CMK (cell line): ENCODE measurements at places on chromosomes 3 and 15.

- DNase-seq: no peak
Observed at GRCh38 chr3:53496984-53497383, 2.6 kb downstream of the CACNA1D start.

DNA sequence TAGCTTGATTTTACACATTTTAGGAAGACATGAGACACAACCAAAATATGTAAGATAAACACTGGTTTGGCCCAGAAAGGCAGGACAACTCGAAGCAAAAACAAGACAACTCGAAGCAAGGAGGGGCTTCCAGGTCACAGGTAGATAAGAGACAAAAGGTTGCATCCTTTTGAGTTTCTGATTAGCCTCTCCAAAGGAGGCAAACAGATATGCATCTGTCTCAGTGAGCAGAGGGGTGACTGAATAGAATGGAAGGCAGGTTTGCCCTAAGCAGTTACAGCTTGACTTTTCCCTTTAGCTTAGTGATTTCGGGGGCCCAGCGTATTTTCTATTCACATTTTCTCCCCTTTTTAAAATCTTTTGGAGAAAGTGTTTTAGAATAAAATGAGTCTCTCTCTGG lies 74.7 kb downstream of the GLDN start:
- no peak for DNase-seq

- DNase-seq: no peak
Observed at GRCh38 chr3:109369510-109369909, 32.2 kb upstream of the DPPA4 start.

- DNase-seq: no peak
Observed at GRCh38 chr15:84752700-84753099, 4.3 kb downstream of the ZNF592 start.

DNA sequence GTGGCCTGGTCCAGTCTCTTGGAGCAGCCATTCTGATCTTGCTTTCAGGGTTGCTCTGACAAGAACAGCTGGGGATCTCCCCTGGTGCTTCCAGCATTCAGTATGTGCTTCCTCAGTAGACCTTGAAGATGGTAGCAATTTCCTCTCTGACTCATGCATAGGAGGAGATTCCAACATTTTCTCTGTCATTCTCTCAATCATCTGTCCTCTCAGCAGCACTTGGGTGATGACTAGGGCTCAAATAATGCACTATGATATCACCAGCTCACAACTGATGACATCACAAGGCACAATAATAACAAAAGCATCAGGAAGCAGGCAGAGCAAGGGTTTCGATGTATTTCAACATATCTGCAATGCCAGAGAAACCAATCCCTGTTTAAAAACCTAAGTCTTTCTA lies 52.7 kb downstream of the NFKBIZ start:
- no peak for DNase-seq

GRCh38 chr15:87099916-87100315 lies 1020.2 kb downstream of the AGBL1 start:
- DNase-seq: no peak

GRCh38 chr3:169907944-169908343 lies 3.4 kb upstream of the SAMD7 start:
- no peak for DNase-seq

GRCh38 chr3:23288286-23288685 lies 85.2 kb downstream of the UBE2E2 start:
- DNase-seq: no peak

- no peak for DNase-seq
Observed at GRCh38 chr3:126539558-126540250, 15.7 kb downstream of the CHST13 start.

DNA sequence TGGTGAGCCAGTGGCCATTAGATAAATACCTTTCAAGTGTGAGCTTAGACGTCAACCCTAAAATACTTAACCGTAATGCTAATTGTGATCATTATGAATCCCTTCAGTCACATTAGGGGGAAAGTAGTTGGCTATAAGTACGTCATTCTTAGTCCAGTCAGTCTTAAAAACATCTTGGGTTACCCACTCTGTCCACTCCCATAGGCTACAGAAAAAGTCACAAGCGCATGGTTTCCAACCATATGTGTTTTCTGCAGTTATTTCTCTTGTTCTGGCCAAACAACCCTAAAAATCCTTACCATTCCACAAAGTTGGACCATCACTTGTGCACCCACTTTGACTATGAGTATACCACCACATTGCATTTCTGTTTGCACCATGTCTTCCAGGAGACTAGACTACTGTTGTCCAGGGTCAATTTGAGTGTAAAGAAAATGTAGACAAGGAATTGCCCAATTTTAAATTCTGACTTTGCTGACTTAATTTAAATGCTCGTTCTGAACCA lies 3.3 kb downstream of the RPL15 start:
- DNase-seq: no peak

DNA sequence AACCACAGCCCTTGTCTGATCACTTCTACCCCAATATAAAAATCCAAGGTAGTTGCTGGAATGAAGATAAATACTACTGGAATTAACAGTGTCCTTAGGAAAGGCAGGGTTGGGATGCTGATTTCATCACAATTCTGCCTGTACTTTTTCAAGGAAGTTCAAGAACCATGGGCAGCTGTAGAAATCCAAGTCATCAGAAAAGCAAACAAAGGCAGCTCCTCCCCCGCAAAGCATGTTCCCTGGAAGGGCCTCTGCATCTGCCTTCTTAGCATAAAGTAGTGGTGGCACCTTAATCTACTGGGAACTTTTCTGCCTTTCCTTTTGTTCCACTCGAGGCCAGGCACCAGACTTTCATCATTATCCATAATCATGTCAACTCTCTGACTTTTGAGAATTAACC lies 54.4 kb downstream of the ERC2 start:
- no peak for DNase-seq

DNA sequence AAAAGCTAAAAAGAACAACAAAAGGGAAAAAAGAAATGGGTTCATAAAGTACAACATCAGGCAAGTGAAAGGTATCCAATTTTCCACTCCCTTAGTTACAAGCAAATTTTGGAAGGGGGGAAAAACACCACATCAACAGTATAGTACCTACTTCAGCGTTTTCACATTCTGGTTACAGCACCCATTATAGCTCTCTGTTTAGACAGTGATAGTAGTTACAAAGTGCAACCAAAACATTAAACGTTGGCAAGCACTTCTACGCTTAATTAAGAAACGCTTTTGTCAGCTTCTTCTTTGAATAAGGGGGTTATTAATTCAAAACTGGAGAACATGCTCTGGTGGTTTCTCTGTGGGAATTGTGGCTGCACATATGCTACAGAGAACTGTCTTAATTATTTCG lies 180.2 kb downstream of the VPS13C start:
- DNase-seq: no peak

GRCh38 chr3:58798312-58798711 lies 131.7 kb upstream of the FAM3D start:
- DNase-seq: no peak

DNA sequence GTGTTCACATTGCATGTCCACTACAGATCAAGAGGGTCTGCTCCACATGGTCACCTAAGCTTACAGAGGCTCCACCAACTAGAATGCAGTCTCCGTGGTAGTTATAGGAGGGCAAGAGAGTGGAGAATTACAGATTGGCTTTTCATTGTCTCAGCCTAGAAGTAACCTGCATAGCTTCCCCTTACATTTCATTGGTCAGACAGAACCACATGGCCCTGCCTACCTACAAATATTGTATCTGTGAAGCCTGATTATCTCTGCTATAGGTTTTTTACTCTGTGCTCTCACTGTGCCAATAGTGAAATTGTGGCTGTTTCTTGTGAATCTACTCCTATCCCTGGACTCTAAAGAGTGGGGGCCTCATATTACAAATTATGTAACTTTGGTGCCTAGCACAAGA lies 2.5 kb upstream of the TLNRD1 start:
- DNase-seq: no peak

GRCh38 chr3:184884359-184885017 lies 72.5 kb downstream of the VPS8 start:
- no peak for DNase-seq

- DNase-seq: no peak
Observed at GRCh38 chr15:73751899-73752805, 999 bp downstream of the INSYN1 start.

- no peak for DNase-seq
Observed at GRCh38 chr15:56775641-56776040, 42.3 kb upstream of the ZNF280D start.

- no peak for DNase-seq
Observed at GRCh38 chr3:65577843-65578430, 460.8 kb downstream of the MAGI1 start.

- DNase-seq: no peak
Observed at GRCh38 chr15:70503798-70504298, 259.5 kb downstream of the UACA start.

DNA sequence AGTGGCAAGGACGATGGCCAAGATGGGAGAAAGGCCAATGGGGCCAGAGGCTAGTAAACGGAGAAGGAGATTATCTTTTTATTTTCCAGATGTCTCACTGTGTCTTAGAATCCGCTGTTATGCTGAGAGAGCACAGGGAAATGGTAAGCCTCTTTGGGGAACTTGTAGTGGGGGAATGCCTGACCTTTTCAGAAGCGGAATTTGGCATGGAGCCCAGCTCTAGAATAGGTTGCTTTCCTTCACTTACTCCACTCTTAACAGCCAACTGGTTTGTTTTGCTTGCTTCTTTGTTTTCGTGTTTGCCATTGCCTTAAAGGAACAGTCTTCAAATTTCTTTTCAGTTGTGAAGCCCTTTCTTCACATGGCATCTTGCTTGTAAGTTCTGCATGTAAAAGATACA lies 316.2 kb upstream of the THRB start:
- no peak for DNase-seq

GRCh38 chr15:71290881-71291635 lies 175.8 kb downstream of the THSD4 start:
- no peak for DNase-seq

DNA sequence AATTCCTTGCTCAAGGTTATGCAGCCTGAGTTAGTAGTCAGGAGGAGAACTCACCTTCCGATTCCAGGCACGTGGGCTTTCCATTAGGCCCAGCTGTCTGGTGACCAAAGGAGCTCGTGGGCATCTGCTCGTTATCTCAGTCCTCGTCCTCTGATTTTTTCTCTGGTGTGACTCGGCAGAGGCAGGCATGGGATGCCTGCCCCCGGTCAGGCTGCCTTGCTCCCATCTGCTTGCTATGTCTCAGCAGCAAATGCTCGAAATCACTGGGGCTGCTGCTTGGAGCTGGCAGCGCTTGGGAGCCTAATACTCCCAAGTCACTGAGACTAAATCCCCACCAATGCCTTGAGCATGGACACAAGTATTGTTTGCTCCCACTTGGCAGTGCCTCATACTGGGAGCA lies 84.5 kb upstream of the NMNAT3 start:
- no peak for DNase-seq

- no peak for DNase-seq
Observed at GRCh38 chr3:144840866-144841265, 869.2 kb downstream of the DIPK2A start.

GRCh38 chr15:58026051-58026450 lies 39.5 kb downstream of the ALDH1A2 start:
- no peak for DNase-seq

- DNase-seq: no peak
Observed at GRCh38 chr3:36686516-36686915, 77.8 kb downstream of the DCLK3 start.

DNA sequence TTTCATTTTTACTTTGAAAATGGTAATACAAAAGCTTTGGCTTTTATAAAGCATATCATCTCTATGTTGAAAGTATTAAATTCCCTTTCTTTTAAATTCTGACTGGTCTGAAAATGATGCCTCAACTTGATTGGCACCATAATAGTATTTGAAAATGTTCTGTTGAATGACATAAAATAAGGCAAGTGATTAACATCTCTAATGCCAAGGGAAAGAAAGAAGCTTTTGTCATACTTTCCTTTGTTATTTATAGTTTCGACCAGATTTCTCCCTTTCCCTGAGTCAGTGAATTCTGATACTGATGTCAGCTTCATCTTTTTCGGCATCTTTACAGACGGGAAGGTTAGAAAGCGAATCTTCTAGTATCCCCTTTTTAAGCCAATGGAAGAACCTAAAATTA lies 3.4 kb upstream of the AP4E1 start:
- no peak for DNase-seq

DNA sequence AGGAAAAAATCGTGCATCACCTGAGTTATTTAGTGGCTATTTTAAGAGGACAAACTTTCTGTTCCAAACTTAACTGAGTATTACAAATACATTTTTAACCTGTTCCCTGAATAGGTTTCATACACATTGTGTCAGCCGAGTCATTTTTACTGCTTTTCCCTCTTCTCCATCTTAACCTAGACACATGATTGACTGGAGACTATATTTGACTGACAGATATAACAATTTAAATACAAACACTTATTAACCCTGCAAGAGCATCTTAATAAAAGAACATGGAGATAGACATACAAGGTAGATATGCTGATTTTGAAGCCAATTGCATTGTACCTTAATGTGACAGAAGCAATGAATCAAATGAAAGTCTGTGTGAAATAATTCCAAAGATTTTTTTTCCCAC lies 810.5 kb upstream of the ARPP21 start:
- DNase-seq: no peak
